ENCODE measurements at places on chromosomes 12 and 14.

DNA sequence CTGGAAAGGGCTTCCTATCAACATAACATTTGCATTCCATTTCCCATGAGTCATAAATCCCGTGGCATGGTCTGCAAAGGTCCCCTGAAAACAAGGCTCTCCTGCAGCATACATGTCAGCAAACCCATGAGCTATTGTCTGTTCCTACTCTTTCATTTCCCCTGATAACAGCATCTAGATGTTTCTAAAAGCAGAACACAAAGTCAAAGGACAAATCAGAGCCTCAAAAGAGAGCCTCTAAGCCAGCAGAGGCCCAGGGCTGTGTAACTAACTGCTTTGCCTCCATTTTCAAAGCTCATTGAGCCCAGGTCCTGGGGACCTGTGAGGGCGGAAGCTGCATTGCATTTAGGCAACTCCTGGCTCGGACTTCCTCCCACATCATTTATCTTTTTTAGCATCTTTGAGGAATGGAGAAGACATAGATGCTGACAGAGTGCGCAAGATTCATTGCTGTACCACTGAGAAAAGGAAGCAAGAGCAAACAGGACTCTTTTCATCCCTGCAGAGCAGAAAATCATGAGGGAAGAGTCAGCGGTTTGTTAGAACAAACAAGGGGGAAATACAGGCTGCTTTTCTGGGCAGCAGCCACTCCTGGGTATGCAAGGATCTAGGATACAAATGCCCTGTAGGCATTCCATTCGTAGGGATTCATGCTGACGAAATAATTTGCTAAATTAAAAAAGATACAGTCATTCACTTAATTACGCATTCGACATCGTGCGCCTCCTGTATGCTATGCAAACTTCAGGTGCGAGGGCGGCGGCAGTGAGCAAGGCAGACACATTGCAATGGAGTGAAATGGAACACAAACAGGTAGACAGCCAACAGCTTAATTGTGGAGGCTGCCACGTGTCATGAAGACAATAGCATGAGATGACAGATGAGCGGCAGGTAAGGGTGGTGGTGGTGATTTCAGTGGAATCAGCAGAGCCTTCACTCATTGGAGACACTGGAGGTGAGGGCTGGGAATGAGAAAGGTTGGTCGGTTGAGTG, 131.0 kb downstream of the TMEM132D start:
- no peak for DNase-seq

DNA sequence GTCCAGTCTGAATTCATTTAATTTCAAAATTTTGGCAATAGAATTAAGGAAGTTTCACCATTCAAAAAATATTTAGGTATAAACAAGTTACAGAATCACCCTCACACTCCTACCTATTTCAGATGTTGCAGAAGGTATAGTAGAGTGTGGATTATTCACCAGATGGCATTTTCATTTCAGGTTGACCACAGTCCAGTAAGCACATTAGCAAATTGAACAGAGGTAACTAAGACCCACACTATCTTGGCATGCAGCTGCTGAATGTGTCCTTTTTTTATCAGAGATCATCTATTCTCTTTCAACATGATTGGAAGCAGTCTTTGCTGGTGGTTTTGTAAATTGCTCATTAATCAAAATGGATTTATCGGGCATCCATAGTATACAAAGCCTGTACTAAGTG, 151.8 kb upstream of the GARIN6 start:
- no peak for DNase-seq

DNA sequence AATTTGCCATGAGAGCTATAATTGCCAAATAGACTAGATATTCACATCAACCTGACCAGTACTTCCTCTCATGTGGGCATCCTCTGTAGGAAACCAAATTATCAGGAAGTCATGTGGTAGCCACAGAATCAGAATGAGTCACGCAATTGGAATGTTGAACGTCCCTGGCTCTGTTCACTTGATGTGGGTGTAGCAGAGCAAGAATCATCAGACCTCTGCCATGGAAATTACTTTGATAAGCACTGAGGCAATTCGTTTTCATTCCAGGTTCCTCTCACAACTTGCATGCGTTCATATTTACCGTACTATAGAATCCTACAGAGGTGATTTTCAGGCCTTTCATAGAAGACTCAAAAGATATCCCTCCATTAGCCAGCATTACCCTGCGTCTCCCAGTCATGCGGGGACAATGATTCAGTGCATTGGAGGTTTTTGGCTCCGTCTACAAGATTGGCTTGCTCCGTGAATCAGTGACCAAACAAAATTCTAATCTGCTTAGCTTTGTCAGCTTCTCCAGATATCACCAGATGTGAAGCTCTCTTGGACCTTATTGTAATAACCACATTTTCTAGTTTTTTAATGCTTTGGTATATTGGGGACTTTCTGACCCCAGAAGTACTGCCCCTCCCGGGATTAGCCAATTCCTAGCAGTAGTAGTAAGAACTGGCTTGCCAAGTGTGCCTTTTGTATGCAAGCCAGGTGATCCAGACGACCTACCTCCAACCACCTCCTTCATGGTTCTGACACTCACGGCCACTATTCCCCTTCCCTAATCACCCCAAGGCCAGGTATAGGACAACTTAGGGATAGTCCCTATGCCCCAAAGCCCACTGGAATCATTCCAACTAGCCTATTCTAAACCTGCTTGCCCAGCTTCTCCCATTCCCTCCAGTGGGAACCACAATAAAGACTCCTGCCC, 133.4 kb downstream of the KICS2 start:
- no peak for DNase-seq

DNA sequence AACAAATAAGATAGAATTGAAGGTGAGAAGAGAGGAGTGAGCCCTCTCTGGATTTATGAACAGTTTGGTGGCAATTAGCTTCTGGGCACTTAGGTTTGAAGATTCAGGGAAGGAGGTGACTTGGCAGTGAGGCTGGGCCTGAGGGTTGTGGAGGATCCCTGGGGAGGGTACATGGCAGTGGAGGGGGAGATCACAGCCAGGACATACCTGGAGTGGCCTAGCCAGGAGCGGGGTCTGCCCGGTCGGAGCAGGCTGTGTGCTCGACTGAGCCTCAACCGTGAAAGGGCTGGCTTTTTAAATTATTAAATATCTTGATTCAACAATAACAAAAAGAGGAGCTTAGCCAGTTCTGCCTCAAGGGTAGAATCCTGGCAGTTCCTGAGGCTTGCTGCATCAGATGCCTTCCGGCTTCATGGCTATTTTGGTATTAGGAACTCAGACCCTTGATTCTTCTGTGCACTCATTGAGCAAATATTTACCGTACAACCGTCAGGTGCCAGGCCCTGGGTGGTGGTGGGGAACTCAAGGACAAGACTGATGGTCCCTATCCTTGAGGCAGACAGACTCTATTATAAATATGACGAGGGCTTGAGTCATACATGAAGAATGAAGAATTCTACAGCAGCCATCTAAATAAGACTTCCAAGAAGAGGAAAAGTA, 73.4 kb downstream of the SPTB start:
- DNase-seq, result no peak

DNA sequence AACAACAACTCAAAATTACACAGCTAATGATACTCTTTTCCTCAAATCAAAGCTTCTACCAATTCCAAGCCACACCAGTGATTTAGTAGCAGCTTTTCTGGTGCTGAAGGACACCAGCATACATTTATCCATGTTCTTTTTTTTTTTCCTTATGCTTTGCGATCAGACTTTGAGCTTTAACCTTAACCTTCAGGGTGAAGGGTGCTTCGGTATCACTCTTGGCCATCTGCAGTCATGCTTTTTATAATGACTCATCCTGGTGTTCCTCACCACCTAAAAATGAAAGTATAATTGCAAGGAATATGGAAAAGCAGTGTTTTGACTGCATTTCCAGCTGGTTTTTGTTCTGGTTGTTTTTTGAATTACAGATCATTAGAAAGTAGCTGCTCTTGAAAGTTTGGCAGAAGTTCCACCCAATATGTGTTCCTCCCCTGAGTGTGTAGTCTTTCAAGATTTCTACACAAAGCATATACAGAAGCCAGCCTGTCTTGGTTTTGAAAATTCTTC, 1.3 kb upstream of the SLC41A2 start:
- no peak for DNase-seq

DNA sequence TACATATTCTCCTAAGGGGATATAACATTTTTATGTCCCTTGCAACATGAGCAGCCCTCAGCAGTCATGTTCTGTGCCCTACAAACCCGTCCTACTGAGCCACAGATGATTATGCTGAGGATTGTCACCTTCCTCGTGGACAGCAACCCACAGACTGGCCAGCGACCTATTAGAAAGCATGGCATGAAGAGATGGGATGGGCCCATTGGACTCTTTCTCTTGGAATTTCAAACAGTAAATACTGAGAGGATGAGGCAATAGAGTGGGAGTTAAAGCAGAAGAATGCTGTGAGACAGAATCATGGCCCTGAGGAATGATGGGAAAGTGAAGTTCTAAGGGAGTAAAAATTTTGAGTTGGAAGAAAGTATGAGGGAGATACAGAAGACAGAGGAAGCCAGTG, 149.9 kb upstream of the BTG1 start:
- no peak for DNase-seq

DNA sequence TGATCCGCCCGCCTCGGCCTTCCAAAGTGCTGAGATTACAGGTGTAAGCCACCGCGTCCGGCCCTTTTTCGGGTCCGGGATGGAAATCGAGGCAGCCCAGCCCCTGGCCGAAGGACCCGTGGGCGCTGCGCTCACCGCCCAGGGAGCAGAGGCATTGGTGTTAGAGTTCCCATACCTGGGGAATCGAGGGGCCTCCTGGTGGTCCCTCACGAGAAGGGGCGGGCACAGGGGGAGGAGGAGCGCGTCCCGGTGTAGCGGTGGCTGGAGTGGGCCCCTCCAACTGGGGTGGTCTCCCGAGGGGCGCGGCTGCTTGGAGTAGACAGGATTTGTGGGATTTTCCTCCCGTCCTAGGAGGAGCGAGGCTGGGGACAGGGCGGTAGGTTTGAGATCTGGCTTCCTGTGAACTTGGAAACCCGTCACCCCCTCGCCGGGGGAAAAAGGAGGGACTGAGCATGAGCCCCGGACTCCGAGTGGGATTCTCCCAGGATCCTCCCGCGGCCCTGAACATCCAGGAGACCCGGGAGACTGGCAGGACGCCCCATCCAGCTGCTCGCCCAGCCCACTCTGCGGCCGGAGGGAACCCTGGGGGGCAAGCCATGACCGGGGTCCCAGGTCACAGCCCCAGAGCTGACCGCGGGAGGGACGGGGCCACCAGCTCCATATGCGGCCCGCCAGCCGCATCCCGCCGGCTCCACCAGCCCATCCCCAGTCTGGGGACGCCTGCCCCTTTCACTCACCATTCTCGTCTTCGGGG, 70.9 kb downstream of the ASCL4 start:
- no peak for DNase-seq

- no peak for DNase-seq
Observed at GRCh38 chr12:115232455-115233156, 548.6 kb upstream of the TBX3 start.

GRCh38 chr12:119258149-119258548, 76.4 kb upstream of the CCDC60 start:
- no peak for DNase-seq

- DNase-seq, result no peak
Observed at GRCh38 chr14:20112321-20112720, 1.8 kb downstream of the OR4K17 start.

DNA sequence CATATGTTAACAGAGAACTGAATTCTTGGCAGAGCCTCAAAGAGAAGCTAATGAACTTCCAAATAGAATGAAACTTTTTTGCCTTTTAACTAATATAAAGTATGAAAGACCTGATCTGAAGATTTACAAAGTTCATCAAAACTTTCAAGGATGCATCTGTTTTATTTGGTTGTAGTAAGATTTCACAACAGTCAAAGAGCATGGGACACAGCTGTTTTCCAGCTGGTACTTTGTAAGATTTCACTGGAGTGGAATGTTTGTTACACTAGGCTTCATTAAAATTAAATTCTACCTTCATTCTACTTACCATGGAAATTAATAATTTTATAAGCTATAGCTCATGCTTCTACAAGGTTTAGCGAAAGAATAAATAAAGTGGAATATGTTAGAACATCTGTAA, 351.2 kb downstream of the SLC6A15 start:
- DNase-seq, result no peak

- no peak for DNase-seq
Observed at GRCh38 chr12:110107369-110108281, 16.5 kb upstream of the IFT81 start.

- no peak for DNase-seq
Observed at GRCh38 chr12:52280796-52281560, 6.5 kb downstream of the KRT86 start.

GRCh38 chr12:45732250-45732649, 2.7 kb downstream of the ARID2 start:
- no peak for DNase-seq

DNA sequence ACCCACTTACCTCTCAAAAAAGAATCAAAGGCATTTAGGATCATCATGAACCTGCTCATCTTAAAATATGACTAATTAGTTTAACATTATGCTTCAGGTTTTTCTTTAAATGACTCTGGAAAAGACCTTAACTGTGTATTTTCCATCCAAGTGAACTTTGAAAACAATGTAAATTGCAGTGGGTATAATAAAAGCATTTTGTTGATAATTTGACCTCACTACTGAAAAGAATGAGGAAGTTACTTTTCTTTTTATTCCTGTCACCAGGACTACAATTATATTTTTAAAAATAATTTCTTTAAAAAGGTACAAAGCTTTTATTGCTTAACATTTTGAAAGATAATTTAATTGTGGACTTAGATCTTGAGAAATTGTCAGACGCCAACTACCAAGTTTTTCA, 249.9 kb downstream of the ALX1 start:
- DNase-seq, result no peak

GRCh38 chr14:35365130-35366055, 39.2 kb downstream of the NFKBIA start:
- DNase-seq, result no peak

DNA sequence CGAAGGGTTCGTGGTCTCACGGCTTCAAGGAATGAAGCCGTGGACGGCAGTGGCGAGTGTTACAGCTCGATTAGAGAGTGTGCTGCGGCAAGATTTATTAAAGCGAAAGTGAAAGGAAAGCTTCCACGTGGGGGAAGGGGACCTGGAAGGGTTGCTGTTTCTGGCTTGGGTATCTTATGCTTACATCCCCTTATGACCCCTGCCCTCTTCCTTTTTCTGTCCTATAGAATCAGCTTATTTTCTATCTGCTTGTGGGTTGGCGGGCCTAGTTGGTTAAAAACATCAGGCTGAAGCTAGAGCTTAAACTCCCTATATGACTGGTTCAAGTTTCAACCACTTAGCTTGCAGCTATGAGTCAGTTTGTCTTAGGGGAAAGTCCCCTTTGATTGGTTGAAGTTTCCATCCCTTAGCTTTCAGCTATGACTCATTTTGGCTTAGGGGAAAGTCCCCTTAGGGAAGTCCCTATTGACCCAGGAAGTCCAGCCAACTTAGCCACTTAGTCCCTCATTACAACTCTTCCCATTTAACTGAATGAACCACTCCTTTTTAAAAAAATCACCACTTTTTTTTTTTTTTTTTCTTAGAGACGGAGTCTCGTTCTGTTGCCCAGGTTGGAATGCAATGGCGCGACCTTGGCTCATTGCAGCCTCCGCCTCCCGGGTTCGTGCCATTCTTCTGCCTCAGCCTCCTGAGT, 1494.7 kb upstream of the TMEM132C start:
- no peak for DNase-seq

DNA sequence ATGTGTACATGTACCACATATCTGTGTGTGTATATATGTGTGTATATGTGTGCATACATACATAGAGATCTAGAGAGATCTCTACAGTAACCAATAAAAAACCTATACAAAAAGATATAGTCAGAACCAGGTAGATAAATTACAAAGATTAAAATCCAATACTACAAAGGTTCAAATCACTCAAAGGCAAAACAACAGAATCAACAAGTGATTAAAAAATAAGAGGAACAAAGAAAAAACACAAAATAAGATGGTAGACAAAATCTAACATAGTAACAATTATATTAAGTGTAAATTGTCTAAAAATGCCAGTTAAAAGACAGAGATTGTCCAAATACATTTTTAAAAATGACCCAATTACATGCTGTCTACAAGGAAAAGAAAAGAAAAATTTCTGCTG, 83.6 kb downstream of the R3HDM2 start:
- no peak for DNase-seq
